ENCODE measurements at places on chromosomes 1 and 21.

- no peak for DNase-seq
Observed at GRCh38 chr1:205208811-205209210, 2.7 kb downstream of the DSTYK start.

DNA sequence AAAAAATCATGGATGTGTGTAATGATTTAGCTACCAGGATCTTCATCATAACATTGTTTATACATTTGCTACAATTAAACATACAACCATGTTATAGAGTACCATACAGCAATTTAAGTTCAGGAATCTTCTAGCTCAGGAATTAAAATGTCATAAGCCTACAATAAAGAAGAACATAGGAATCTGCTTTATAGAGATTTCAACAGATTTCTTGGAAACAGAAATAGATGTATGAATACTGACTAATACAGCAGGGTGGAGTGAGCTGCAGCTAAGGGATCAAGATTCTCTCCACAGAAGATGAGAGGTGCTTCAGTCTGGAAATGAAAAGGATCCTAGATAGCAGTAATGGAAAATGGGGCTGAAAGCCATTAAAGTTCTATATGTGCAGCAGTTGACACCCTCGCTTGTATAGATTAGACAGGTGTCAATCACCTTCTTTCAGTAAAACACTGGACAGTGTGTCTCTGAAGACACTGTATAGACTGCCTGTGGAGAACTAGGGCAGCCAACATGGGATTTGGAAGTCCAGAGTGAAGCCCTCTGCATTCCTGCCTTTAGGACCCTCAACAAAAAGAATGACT lies 73.9 kb downstream of the DNTTIP2 start:
- DNase-seq: no peak

DNA sequence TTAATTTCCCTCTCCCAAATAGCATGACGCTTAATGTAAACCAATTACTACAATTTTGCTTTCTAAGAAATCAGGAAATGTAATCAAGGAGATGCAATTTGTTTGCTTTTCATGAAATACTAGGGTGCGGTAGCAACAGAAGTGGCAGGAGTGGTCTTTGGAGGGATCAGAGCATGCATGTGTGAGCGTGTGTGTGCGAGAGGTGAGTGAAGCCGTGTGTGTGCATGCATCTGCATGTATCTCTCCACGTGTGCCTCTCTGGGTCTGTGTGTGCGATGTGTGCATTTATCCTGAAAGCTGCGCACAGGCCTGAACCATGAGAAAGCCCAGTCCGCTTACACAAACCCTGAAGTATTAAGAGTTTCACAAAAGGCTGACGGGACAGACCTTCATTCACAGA lies 249.8 kb upstream of the C1orf174 start:
- DNase-seq: no peak

DNA sequence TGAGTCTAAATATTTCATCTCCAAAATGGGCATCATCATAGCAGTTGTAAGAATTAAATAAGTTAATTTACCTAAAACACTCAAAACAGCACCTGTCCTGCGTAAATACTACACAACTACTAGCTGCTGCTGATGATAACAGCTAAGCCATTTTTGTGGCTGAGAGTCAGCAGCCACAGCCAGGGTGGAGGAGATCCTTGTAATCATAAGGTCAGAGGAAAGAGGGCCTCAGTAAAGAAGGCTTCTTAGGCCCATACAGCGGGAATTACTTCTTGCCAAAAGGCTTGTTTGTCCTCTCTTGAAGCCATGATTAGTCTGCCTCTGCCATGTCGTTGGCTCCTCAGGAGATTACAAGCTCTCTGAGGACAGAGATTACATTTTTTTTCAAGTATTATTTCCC lies 245.0 kb downstream of the FGGY start:
- DNase-seq: no peak

GRCh38 chr21:17550671-17551308 lies 37.9 kb downstream of the CXADR start:
- DNase-seq: no peak

GRCh38 chr1:46546210-46546609 lies 5.2 kb downstream of the KNCN start:
- no peak for DNase-seq

DNA sequence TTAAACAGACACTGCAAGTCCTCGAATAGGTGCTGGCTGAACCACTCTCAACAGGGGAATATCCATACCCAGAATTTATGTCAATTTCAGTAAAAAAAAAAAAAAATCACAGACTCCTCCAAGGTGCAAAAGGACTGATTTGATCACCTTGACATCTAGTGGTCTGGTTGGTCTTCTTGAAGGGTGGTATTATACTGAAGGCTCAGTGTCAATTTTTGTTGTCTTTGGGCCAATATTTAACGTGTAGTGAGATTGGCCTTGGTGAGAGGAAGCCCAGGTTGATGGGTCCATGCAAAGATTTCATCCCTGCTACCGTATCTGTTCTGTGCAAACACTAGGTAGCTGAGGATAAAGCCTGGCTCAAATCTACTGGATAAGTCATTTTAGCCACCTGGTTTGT lies 4.0 kb upstream of the GBP5 start:
- DNase-seq: no peak

- DNase-seq: no peak
Observed at GRCh38 chr1:15288173-15288926, 41.3 kb downstream of the FHAD1 start.
